ENCODE measurements at places on chromosomes 13 and 19.

DNA sequence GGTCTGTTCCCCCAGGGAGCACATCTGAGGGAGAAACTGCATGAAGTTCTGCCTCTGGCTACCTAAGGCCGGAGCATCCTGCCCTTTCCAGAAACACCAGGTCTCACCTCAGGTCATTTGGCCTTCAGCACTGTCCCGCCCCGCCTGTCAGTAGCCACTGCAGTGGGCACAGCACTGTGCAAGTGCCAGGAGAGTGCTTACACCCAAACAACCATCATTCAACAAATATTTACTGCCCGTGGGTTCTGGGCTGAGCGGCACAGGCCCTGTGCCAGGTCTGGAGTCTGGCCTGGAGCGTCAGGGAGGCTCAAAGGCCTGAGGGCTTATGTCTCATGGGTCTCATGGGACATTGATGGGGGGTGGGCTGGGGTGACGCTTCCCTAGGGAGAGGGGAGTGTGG lies 2.8 kb downstream of the USF2 start:
- DNase-seq = no peak

DNA sequence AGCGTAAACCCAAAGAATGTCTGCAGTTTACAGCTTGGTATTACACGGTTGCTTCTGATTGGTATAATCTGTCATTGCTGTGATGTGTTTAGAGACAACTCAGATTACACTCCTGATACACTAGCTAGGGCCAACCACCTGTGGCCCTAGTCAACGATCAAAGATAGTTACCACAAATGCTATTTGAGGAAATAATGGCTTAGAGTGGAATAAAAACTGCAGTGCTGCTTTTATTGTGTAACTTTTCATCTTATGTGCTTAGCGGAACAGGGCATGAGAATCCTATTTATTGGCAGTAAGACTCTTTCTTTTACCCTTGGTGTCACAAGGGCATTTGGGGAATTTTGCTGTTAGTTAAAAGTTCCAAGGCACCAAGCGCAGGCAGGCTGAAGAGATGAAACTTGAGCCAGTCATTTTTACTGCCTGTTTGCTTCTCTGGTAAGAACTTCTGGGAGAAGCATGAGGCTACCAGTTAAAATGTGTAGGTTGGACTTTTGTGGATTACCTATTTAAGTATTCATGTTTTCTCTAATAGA lies 363.3 kb downstream of the KCNRG start:
- no peak for DNase-seq

GRCh38 chr13:31166591-31166990 lies 4.9 kb upstream of the HSPH1 start:
- DNase-seq = no peak

GRCh38 chr13:76024151-76024550 lies 388.0 kb downstream of the LMO7 start:
- no peak for DNase-seq

GRCh38 chr13:100090861-100091260 lies 2.0 kb downstream of the PCCA start:
- DNase-seq = no peak

DNA sequence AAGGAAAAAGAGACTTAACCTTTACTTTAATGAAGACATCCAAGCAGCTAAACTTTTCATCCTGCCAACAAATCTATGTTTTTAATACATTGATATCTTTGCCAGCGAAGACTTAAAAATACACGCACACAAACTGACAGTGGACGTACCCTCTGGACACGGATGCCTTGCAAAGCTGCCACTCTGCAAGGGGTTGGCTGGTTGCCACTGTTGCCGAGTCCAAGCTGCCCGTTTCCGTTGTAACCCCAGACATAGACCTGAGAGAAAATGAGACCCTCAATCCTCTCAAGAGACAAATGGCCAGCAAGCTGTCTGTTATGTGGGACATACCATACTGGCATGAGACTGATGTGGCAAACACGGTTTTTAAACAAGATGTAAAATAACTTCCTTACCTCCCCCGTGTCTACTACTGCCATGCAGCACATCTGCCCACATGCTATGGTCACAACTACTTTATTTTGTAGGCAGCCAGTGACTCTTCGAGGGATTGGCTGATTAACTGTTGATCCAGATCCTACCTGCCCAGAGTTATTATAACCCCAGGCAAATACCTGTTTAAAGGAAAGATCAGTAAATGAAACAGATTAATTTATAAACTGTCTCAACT lies 21.2 kb downstream of the RCBTB2 start:
- peak; percentile 18 for DNase-seq

Measured in NCI-H1092 treated with DMSO at 0.1 percent for 48 hours (cell line).